Right ventricle myocardium superior (tissue), 1 donor: ENCODE measurements at places on chromosomes 3 and 15.

- no peak for DNase-seq
Observed at GRCh38 chr3:134638385-134639030, 12.3 kb downstream of the KY start.

GRCh38 chr3:152811974-152812760 is 22.8 kb upstream of the P2RY1 start:
- DNase-seq, result no peak

DNA sequence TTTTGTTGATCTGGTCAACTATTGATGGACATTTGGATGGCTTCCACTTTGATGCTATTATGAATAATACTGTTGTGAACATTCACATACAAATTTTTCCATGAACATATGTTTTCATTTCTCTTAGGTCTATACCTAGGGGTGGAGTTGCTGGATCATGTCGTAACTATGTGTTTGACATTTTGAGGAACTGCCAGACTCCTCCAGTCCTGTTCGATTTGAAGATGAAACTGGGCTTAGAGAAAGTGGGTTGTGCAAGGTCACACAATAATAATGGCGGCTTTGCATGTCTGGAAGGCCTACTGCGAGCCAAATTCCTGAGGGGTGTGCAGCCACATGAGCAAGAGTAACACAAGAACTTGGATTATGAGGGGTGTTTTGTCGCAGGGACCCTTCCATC is 2.6 kb downstream of the TSEN2 start:
- no peak for DNase-seq

DNA sequence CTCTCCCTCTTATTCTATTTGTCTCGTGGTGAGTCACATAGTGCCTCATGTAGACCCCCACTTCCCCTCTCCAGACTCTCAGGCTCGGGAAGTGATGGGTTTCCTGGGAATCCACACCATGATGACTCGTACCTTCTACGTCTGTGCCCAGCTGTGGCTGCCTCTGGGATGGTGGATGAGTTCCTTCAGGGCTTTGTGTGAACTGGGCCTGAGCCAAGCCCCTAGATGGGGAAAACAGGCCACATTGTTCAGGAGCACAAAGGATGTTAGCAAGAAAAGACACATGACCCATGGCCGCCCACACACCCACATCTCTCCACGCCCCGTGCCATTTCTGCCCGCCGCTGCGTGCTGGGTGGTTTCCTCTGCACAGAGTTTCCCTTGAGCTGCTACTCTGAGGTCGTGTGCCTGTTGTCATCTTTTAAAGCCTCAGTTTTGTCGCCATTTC is 10.5 kb downstream of the ISG20 start:
- peak; percentile 56 for DNase-seq

DNA sequence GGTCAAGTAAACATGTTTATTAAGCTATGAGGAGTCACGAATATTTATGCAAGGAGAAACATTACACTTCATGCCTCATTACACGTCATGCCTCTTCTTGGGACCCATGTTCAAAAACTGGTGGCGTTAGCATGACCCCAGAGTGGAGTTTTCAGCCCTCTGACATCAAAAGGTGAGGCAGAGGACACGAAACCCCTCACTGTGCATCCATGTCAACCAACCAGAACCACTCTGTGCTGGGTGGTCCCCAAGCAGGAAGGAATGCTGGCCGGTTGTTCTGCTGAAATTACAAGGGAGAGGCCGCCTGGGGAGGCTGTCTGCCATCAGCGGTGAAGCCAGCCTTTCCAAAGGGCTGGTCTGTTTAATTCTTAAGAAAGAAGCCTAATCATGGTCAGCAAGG is 83.4 kb downstream of the GABRB3 start:
- no peak for DNase-seq

DNA sequence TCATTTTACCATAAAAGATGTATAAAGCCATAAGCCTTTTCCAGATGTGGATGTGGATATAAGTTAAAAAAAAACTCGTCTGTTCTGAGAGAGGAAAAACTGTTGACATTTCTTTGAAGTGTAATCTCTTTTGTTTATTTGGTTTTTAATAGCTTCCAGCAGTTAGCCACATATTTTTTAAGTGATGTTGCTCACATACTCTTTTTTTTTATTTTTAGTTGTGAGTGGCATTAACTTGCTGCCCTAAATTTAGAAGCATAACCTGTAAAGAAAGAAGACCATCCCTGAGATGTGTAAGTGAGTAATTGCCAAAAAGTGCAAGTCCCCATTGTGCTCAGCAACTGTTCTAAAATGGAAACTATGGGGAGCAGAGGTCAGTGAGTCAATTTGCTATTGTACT is 415.9 kb upstream of the MDFIC2 start:
- no peak for DNase-seq

GRCh38 chr3:195385526-195385925 is 57.3 kb downstream of the ACAP2 start:
- DNase-seq, result no peak
